ENCODE measurements at places on chromosomes 5 and 9. TPM values are rescaled to one million over a fixed set of nuclear protein-coding genes. Genes with fewer than 3 reads are reported as not detected.

DNA sequence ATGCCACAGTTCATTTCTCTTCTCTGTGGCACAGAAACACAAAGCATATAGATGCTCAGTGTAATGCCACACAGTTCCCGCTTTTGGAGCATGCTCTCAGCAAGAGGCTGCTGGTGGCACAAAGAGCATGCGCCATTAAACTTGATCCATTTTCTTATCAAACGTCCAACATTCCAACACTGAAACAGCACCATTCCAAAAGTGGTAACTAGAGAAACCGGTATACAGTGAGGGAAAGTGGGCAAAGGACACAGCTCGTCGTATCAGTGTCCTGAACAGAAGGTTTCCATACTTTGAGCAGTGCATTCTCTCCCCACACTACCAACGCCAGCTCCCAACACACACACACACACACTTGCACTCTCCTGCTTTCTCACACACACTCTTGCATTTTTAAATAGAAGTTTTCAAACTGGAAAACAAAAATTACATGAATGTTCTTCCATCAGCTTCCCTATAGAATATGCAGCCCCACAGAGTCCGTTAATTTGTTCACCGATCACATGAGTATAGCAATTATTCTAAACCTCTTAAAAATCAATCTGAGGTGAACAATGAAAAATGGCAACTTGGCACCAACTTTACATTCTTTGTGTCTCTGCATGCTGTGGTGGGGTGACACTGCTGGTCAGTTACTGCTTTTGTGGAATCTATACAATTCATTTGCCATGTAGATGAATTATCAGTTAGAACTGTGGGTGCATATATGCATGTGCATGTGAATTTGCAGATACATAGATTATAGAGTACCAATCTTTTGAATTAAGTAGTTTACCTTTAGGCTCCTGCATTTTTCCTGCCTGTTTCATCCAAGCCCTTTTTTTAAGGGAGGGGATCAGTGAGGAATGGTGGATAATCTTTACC, 5.7 kb downstream of the NFIB start:
- no peak for DNase-seq

GRCh38 chr9:133584559-133585476, 24.4 kb downstream of the FAM163B start:
- DNase-seq: no peak

- no peak for DNase-seq
Measured at GRCh38 chr9:27847380-27847779, 274.1 kb upstream of the C9orf72 start.

DNA sequence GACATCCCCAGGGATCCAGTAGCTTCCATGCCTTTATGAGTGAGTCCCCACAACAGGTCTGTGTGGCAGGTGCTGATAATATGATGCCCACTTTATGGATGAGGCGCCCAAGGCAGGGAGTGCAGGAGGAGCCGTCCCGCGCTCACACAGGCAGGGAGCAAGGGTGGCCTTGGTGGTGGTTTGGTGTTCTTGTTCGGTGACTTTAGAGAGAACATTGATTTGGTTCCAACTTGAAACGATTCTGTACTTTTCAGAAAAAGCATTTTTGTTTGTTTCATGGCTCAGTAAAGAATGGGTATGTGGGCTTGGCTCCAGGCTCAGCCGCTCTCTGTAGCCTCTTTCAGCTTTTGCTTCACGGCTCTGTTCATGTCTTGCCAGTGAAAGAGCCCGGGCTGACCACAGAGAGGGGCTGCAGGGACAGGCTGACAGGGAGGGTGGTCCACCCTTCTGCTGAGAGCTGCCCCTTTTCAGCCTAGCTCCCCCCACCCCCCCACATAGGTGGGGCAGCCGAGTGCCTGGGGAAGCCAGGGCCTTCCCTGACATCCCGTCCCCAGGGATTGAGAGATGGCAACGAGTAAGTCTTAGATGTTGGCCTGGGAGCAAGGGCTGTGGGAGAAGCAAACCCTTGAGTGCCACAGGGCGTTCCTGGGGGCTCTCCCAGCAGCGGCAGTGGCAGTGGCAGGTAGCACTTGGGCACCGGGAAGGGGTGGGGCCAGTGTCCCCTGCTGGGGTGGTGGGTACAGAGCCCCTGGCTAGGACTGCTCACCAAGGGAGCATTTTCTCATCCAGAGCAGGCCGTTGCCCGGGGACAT, 28.0 kb downstream of the NCS1 start:
- DNase-seq: no peak

GRCh38 chr5:100758780-100759179, 144.3 kb downstream of the ST8SIA4 start:
- no peak for DNase-seq

DNA sequence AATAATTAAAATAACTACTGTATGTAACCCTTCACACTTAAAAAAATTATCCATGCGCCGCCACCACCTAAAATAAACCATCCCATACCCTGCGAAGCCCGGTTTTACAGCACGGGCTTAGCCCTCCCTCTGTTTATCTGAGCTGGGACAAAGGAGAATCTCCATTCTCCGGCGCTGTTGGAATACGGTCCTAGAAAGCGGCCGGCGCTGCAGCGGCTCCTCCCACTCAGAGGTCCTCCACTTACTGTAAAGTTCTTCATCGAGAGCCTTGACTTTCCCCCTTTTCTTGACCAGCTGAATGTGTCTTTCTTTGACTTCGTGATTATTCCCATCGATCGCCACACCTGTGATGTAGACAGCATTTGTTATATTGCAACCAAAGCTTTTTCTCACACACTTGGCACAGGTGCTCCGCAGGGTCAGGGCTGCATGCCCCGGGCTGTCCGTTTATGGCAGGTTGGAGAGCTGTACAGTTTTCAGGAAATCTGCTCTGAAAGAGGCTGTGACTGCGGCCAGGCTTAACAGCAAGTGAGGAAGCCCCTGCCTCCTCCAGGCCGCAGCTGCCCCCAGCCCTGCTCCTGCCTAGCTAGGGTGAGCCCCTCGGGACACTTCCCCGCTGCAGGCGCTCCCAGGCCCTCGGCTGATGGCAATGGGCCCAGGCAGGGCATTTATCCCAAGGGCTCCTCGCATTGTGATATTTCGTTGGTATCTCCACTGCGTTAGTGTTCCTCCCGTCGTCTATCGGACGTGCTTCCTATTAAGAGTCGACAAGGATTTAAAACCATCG, 16.7 kb downstream of the GFPT2 start:
- DNase-seq: no peak

DNA sequence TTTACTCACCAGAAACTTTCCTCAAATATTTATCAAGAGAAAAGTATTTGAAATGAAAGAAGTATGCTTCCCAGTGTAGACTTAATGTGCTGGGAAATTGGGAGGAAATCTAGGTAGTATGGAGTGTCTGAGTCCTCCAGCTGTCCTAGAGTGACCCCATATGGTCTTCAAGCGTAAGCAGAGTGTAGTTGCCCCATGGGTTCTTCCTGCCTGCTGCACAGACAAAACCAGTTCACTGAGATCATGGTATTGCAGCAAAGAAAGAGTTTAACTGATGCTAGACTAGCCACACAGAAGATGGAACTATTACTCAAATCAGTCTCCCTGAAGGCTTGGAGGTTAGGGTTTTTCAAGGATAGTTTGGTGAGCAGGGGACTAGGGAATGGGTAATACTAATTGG, 114.9 kb upstream of the PRLR start:
- DNase-seq: no peak

DNA sequence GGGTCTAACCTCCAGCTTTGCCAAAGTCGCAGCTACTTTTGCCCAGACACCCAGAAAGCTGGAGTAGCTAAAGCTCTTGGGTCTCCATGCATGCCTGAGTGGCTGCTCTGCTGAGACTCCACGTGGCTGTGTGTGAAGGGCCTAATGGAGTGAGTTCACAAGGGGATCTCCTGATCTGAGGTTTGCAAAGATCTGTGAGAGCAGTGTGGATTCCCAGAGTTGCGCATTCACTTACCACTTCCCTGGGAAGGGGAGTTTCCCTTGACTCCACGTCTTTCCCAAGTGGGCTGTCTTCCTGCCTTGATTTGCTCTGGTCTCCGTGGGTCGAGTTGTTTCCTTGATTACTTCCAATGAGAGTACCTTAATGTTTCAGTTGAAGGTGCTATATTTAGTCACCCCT, 17.6 kb upstream of the CDKN2B start:
- no peak for DNase-seq

DNA sequence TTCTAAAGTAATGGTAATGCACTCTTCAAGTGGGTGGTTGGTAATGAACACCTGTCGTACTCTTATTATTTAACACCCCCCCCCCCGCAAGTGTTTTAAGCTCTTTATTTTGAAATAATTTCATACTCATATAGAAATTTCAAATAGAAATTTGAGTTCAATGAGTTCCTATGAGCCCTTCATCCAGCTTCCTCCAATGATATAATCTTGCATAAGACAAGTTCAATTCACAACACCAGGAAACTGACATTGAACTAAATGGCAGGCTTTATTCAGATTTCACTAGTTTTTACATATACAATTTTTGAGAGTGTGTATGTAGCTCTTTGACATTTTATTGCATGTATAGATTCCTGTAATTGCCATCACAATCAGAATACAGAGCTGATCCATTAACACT, 30.9 kb upstream of the OSMR start:
- DNase-seq: no peak

DNA sequence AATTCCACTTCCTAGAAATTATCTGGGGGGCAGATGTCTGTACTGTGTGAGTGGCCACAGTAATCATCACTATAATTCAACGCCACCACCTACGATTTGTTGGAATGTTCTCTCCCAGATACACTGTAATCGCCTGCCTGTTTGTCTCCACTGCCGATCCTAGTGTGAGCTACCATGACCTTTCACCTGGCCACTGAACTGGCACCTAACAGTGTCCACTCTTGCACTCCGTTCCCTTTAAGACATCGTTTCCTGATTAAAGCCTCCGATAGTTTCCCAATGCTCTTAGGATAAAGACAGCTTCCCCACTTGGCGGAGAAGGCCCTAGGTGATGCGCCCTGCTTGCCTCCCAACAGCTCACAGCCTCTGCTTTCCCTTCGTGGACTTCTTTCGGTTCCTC, 4.0 kb downstream of the PHYKPL start:
- no peak for DNase-seq

Gene PCSK5
- total RNA-seq: 41.2 TPM

Gene PCDHGB3
- total RNA-seq: 11.2 TPM

Gene PHYHD1
- 36.3 TPM for total RNA-seq

- no peak for DNase-seq
Measured at GRCh38 chr9:74742792-74743730, 144.7 kb downstream of the TRPM6 start.

GRCh38 chr5:6319116-6319515, 59.2 kb downstream of the MED10 start:
- DNase-seq: no peak

- no peak for DNase-seq
Measured at GRCh38 chr5:5116956-5117355, 23.2 kb upstream of the ADAMTS16 start.

- DNase-seq: no peak
Measured at GRCh38 chr9:97808972-97809371, 44.1 kb upstream of the FOXE1 start.

DNA sequence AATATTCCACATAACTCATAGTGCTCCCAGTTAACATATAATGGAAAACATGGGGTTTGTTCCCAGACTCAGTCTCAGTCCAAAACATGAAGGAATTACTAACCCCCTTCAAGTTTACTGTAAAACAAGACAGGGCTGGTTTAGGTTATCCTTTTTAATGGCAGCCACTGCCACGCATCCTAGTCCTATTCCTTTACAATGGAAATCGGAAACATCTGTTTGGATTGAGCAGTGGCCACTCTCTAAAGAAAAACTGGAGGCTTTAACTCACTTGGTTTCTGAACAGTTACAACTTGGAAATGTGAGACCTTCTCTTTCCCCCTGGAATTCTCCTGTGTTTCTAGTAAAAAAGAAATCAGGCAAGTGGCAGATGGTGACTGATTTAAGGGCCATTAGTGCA, 609.9 kb upstream of the ACO1 start:
- DNase-seq: no peak

- DNase-seq: no peak
Measured at GRCh38 chr5:37086466-37087173, 162.6 kb downstream of the CPLANE1 start.

DNA sequence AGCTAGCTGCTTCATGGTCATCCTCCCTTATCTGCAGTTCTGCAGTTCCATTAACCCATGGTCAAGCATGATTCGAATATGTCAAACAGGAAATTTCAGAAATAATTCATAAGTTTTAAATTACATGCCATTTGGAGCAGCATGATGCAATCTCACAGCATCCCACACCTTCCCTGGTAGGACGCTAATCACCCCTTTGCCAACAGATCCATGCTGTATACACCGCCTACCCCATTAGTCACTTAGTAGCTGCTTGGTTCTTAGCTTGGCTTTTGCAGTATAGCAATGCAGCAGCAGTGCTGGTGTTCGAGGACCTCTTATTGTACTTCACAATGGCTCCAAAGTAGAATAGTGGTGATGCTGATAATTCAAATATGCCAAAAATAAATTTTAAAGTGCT, 739.7 kb upstream of the CDH9 start:
- DNase-seq: no peak

GRCh38 chr5:580436-580835, 31.7 kb upstream of the CEP72 start:
- no peak for DNase-seq

DNA sequence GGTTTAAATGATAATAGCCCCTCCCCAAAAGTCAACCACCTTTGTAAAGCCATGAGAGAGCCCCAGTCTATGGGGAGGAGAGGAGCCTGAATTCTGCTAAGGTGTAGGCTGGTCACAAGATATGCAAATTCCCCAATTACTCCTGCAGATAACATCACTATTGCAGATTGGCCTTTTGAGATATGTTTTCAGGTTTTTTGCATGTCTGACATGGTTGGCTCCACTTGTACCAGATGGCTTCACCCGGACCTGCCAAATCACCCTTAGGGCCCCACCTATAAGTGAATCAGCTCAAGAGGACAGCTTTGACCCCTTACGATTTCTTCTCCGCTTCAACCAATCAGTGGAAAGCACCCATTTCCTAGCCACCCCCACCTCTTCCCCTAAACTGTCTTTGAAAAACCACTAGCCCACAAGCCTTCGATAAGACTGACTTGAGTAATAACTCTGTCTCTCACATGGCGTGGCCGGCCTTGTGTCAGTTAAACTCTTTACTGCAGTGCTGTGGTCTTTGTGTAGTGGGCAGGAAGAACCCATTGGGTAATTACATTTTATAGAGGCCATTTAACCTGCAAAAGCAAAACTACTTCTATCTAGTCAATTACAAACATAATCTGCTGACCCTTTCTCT, 69.7 kb downstream of the PRLR start:
- DNase-seq: no peak

Gene DOCK8
- total RNA-seq: 18.7 TPM

DNA sequence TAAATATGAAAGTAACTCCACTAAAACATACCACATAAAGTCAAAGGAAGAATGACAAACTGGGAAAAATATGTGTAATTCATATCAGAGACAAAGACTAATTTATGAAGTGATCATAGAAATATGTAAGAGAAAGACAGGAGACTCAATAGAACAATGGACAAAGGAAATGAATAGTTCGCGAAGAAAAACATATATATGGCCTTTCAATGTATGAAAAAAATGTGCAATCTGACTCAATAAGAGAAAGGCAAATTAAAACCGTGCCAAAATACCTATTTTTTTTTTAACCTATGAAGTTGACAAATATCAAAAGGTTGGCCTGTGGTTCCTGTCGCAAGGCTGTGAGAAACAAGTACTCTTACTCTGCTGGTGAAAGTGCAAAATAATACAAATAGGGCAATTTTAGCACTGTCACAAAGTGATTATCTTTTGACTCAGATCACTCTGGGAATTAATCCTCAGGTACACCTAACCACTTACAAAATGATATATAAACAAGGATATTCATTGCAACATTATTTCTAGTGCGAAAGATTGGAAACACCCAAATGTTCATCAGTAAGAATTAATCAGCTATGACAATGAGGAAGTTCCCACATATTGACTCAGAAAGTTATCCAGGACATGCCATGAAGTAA, 3.7 kb downstream of the C9 start:
- no peak for DNase-seq

All from thoracic aorta (tissue), 2 donors.